Fibroblast of gingiva (primary cell): ENCODE measurements at places on chromosomes 12 and 14.

DNA sequence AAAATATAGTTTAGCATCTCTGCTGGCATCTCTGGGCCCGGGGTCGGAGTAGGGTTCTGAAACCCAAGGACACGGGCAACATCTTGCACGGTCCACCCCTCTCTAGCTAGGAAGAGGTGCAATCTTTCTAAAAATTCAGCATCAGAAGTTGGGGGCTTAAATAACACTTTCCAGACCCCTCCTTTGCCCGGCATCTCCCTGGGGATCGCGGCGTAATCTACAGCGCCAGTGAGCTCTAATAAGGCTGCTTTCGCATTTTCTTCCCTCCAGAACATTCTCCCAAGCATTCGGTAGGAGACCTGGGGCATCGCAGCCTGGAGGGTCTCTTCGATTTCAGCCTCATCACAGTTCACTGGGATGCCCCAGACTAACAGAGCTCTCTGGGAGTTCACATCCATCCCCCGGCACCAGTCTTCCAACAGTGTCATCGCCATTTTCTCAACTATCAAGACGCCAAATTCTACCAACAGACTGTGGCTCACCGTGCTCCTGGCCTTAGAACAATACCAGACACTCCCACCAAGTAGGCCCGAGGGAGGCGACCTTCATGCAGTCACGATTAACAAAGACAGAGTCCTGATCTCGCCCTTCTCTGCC is 880 bp downstream of the PNMA1 start:
- DNase-seq, result no peak

GRCh38 chr14:67665868-67666267 is 8.6 kb downstream of the VTI1B start:
- peak; percentile 68 for DNase-seq

DNA sequence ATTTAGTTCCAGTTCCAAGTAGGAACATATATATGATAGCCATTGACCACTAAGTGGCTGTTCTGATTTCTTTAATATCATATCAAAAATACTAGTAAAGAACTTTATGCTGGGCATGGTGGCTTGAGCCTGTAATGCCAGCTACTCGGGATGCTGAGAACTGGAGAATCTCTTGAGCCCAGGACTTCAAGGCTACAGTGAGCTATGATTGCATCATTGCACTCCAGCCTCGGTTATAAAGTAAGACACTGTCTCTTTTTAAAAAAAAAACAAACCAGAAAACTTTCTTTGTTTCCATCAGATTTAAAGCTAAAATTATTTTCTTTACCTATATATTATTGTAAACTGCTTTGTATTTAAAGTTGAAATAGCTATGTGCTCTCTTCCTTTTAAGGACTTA is 127.0 kb downstream of the SCAF11 start:
- no peak for DNase-seq

GRCh38 chr14:83660597-83660996 is 1869.3 kb upstream of the FLRT2 start:
- DNase-seq, result no peak

GRCh38 chr12:19946550-19946949 is 421.8 kb upstream of the PDE3A start:
- peak; percentile 94 for DNase-seq

DNA sequence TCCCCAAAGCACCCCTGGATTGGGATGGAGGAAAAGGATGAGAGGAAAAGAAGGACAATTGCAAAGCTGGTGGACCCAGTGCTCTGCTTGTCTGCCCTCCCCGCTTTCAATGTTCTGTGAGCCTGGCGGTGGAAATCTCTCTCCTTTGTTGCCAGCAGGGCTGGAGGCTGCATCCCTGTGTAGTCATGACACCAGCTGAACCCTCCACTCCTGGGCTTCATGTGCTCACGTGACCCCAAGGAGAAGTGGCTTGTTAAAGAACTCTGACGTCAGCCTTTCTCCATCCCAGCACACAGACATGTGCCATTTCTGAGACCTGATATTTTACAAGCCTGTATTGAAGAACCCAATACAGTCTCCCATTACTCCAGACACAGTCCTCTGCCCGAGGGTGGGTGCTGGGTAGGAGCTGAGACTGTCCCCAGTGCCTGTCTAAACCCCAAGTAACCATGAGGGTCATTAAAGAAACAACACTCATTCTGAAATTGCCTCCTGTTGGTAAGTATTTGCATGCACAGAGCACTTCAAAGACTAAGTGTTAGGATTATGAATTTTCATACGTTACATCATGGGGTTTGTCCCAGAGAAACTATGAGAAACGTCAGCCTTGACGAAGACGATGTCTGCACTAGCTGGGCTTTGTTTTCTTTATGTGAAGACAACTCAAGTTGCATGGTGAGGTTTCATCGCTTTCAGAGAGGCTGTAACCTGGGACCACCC is 21.7 kb downstream of the GALNT16 start:
- DNase-seq, result no peak

DNA sequence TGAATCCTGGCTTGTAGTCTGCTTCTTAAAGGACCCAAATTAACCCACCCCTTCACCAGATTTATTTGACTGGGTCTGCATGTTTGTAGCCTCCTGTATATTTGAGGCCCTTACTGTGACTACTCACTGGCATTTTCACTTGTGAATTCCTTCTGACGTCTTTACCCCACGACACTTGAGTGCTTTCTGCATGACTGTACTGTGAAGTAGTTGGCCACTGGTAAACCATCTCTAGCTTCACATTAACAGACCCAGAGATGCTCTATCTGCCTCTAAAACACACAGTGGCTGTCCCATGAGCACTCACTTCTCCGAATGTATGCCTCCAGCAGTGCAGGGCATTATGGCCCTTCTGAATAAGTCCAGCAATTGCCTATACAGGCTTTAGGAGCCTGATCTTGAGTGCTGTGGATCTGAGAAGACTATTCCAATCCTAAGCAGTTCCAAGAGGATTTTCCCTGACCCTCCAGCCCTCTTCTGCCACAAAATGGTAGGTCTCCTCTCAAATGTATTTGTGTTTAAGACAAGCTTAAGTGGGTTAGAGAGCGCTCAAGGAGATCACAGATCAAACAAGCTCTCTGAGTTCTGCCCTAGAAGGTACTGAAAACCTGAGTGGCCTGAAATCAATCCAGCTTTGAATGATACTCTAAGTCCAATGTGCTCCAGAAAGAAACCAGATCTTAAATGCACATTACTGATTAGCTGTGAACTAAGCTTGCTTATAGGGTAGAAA is 534.7 kb downstream of the RPS29 start:
- no peak for DNase-seq

GRCh38 chr14:105201925-105202513 is 20.9 kb upstream of the NUDT14 start:
- DNase-seq, result no peak

- peak; percentile 12 for DNase-seq
These were observed 59.5 kb upstream of the FUT8 start for GRCh38 chr14:65352964-65353530.

- peak; percentile 91 for DNase-seq
These were observed 133.0 kb downstream of the PAWR start for GRCh38 chr12:79557690-79558315.
